IMR-90 (cell line): ENCODE measurements at places on chromosomes 3 and 15.
A peak's percentile ranks its signal among the peaks of the same experiment; 100 is the strongest.

GRCh38 chr3:161879470-161879869 is 382.9 kb downstream of the OTOL1 start:
- no peak for DNase-seq

DNA sequence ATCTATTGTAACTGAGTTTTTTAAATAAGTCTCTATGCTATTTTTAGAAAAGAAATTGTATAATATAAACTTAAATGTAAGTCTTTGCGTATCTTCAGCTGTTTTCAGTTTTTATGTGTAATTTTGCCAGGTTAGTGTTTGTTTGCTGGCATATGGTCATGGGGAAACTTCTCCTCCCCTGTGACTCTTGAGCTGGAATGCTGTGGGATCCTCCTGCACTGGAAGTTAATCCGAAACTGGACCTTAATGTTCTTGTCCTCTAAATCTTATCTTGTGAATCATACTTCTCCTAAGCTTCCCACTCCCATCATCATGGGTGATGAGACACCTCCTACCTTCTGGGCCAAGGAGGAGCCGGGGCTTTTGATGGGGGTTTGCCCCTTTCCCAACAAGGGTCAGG is 52.4 kb upstream of the CHST2 start:
- DNase-seq, result peak; percentile 36

GRCh38 chr3:25820366-25820765 is 30.5 kb downstream of the OXSM start:
- DNase-seq, result peak; percentile 99

- peak; percentile 17 for DNase-seq
Measured at GRCh38 chr3:128559486-128560225, 66.7 kb upstream of the GATA2 start.

- no peak for DNase-seq
Measured at GRCh38 chr3:124491098-124491497, 239.2 kb upstream of the UMPS start.

DNA sequence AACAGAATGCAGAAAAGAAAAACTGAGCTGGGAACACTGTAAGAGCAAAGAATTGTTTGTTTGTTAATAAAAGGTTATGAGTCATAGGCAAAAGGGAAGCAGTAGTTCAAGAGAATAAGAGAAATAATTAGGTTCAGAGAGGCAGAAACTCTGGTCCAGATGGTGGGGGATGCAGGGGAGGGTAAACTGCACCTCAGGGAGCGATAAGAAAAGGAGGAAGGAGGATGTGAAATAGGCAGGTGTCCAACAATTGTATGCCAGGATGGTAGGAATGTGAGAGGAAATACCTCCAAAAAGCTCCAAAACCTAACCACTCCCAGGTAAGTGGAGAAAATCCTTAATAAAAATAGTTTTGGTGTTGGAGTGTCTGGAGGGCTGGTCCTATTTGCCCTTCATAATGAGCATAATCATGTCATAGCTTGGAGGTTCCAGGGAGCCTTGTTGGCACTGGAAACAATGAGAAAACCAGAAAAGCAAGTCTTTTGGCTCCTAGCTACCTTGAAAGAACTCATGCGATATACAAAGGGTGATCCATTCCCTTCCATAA is 405.4 kb upstream of the TBL1XR1 start:
- DNase-seq, result peak; percentile 31

- DNase-seq, result peak; percentile 24
Measured at GRCh38 chr3:121493431-121493830, 52.4 kb downstream of the POLQ start.

DNA sequence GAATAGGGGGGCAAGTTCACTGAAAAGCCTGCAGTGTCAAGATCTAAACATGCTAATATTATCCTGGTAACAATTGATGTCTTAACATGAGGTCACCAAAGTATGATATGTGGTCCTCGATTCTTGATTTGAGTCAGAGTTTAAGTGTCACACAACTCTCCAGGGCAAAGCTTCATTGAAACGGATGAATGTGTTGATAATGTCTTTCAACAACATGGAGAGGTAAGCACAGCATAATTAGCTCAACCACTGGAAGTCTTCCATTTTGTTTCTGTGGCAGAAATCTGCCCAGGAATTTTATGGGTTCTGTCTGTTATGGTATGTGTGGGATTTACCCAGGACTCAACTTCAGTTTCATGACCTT is 591.5 kb downstream of the ZNF385D start:
- DNase-seq, result no peak

GRCh38 chr3:11143476-11143875 is 10.8 kb upstream of the HRH1 start:
- peak; percentile 64 for DNase-seq

DNA sequence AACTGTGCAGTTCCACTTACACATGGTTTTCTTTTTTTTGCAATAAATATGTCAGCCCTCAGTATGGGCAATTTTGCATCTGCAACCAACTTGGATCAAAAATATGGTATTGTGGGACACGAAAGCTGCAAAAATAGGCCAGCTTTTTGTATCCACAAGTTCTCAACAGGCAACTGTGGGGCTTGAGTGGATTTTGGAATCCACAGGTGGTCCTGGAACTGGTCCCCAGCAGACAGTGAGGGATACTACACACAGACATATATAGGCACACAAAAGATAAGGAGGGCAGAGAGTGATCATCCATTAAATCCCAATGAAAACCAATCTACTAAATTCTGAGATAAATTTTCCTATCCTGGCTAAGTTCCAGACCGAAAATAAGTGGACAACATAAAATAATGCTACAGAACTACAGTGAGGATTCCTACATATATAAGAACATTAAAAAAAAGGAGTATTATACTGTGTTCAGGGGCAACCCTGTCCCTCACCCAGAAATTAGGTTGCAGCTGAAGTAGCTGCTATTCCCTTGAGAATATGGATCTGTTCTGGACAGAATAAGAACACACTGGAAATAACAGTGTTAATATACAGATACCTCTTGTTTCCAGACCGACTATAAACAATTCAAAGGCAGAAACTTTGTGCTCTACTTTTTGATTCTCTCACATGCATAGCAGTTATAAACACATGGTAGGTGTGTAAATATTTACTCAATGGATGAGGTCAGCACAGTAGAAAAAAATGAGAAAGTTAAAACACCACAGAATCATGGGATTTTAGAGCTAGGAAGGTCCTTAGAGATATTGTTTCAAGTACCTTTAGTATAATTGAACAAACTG is 25.4 kb downstream of the DENND4A start:
- peak; percentile 80 for DNase-seq

DNA sequence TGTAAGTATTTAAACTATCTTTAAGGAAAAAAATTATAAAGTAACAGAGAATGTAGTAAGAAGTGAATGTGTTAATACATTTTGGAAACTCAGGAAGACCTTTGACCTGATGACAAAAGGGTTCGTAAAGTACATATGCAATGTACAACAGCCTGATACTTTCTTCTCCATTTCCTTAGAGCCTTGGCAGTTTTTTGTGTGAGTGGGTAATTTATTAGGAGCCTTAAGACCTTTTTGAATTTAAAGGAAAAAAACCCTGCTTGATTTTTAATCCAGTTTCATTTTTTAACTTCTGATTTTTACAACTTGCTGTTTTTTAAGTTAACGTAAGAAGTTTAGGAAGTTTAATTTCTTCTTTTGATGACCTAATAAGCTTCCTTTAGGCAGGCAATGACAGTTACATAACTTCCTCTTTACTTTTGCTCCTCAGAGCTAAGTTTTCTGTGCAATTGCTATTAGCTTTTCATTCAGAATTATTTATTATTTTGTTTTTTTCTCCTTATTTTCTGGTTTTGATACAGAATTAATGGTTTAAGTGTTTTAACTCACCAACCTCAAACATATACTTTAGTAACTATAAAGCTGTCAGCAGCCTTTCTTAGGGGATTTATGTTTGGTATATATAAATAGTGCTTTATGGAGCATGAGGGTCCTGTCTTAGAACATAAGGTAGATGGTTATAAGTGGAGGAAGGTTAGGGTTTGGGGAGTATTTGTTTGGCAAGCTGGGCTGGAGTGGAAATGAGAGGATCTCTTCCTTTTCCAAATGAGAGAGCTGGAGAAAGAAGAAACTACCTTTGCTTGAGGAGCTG is 35.2 kb downstream of the ARMC8 start:
- no peak for DNase-seq

GRCh38 chr3:154168998-154169795 is 48.0 kb downstream of the ARHGEF26 start:
- no peak for DNase-seq

DNA sequence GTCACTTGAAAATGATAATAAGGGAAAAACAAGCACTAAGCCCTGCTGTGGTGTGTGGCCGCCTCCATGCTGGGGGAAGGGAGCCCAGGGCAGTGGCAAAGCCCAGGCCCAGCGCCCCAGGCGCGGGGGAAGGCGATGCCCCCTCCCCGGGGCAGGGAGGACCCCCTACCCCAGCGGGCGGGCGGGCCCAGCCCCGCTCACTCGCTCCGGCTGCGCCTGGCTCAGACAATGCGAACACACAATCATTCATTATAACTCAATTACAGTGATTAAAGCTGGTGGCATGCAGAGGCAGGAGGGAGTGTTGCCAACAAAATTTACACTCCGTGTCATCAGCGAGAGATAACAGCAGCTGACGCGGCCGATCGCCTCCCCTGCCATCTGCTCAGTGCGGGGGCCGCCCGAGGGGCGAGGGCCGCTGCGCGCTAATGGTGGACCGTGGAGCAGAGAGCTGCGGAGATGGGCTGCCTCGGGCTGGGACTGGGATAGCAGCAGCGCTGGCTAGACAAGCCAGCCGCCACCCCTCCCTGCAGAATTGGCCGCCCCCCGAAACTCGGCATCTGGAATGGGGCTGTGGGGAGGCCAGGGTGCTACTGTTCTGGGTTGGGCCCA is 64.1 kb downstream of the TLE3 start:
- peak; percentile 62 for DNase-seq

DNA sequence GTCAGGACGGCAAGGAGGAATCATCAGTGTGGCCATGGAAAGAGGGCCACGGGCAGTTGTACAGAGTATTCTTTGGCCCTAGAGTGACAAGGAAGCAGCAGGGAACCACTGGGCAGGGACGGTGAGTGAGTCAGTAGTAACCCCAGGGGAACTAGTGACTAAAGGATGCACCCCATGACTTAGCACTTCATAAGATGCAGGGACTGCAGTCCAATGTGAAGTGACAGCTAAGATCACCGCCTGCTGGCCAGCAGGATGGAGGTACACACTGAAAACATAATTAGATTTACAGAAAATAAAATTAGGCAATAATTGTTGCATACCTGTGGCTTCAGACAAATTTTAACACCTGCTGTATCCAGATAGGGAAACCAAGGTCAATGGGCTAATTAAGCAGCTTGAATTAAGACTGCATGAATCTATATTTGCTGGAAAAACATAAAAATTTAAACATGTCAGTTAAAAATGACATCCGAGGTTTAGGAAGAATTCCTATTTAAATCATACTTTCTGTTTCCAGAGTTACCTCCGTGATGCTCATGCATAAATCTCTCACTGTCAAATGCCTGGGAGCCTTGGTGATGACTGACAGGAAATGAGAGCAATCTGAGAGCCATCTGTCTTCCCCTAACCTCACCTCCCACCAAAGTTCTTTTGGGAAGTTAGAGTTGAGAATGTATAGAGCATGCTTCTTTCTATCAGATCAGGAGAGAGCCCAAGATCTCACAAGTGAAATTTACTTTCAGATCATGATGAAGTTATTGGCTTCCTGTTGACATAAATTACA is 56.5 kb downstream of the DCLK3 start:
- peak; percentile 65 for DNase-seq

DNA sequence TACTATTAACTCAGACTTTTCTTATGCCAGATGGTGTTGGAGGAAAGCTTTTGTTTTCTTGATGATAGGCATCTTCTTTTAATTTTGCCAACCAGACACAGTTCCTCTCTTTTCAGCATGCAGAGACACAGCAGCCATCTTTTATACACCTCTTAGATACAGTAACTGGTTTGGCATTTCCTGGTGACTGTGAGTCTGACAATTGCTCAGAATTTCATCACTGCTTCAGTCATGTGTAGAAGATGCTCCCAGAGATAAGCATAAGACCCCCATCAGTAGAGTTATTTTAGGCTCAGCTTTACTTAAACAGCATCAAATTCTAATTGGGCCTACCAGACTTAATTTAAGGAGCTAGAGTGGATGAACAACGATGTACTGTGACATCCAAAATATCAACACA is 779.0 kb downstream of the SQOR start:
- DNase-seq, result peak; percentile 19

GRCh38 chr3:98536456-98537017 is 4.8 kb downstream of the GPR15 start:
- DNase-seq, result no peak

- DNase-seq, result no peak
Measured at GRCh38 chr15:95497634-95498033, 832.9 kb upstream of the NR2F2 start.

DNA sequence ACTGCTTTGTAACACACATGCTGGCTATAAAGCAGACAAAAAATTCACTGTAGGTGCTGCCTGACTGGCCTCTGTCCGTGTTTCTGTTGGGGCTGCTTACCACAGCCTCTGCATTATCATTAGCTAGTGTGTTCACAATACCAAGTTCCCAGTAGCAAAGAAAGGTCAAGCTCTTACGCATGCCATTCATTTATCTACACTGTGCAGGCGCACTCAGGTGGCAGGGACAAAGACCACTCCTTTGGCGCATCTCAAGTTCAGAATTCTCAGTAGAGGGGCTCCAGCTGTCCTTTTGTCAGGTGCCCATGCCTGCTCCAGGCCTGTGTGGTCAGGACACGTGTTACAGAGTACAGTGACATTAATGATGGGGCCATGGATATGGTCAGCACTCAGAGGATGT is 22.3 kb downstream of the MLH1 start:
- DNase-seq, result no peak

GRCh38 chr3:154112146-154112852 is 8.9 kb upstream of the ARHGEF26 start:
- no peak for DNase-seq

DNA sequence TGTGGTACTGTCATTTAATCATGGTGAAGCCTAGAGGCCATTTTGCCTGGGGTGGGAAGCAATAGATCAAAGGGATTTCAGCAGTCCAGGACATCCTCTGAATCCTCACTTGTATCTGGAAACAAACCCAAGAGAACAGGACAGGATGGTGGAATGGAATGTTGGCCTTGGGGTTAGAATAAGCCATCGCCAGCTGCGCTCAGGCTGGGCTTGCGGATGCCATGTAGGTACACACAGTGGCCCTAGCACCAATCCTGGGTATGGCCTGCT is 76.5 kb upstream of the ALDH1A3 start:
- DNase-seq, result no peak

- DNase-seq, result peak; percentile 44
Measured at GRCh38 chr15:31457631-31458526, 131.2 kb downstream of the KLF13 start.

DNA sequence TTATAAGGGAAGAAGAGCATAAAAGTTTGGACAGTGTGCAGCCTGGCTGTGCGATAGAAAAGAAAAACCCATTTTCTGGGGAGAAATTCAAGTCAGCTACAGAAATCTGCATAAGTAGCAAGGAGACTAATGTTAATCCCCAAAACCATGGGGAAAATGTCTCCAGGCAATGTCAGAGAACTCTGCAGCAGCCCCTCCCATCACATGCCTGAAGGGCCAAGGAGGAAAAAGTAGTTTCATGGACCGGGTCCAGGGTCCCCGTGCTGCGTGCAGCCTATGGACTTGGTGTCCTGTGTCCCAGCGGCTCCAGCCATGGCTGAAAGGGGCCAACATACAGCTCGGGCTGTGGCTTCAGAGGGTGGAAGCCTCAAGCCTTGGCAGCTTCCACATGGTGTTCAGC is 28.3 kb upstream of the COLQ start:
- DNase-seq, result no peak
